ENCODE measurements at places on chromosomes 13 and 19.

DNA sequence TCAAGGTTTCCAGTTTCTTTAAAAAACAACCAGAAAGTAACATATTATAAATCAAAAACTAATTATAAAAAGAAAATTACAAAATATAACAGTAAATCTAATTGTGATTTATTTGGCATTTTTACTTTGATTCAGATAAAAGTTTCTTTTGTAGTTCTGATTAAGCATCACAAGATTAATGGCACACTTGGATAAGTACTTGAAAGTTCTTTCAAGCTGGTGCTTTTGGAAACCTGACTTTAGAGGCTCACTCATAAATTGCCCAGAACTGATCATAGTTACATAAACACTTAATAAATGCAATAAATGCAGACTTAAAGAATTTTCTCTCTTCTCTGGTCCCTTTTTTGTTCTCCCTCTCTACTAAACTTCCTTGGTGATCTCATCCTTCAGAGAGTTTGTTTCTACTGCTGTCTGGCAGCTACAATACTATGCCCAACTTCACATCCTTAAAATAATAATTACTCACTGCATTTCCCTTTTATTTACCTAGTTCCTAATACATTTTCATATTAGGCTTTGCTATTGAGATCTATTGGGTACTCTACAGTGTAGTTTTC, 1417.0 kb downstream of the EFNB2 start:
- DNase-seq, result no peak

GRCh38 chr13:43107780-43108179, 84.4 kb downstream of the DNAJC15 start:
- no peak for DNase-seq

DNA sequence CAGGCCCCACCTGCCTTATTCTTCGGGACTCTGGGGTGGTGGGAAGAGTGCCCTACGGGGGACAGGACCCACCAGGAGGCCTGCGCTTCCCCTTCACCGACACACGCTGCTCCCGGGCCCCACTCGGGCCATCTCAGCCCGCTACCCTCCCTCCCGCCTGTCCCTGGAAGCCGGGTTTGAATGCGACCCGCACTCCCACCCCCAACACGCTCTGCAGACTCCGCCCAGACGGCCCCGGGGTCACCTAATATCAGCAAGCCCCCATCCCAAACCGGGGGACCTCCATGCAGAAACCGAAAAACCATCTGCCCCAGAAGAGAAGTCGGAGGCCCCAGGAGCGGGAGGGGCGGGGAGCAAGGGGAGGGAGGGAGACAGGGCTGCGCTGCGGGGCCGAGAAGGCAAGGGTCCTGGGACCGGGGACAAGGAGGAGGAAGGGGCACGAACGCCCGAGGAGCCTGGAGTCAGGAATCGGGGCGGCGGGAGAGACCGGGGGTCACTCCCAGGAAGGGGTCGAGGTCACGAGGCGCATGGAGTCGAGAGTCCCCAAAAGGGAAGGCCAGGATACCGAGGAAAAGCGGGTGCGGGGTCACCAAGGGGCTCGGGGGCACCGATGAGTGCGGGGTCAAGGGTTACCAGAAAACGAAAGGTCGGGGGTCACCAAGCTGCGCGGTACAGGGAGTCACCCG, 766 bp downstream of the SBNO2 start:
- no peak for DNase-seq

- no peak for DNase-seq
Measured at GRCh38 chr13:71360041-71360440, 507.0 kb downstream of the DACH1 start.

DNA sequence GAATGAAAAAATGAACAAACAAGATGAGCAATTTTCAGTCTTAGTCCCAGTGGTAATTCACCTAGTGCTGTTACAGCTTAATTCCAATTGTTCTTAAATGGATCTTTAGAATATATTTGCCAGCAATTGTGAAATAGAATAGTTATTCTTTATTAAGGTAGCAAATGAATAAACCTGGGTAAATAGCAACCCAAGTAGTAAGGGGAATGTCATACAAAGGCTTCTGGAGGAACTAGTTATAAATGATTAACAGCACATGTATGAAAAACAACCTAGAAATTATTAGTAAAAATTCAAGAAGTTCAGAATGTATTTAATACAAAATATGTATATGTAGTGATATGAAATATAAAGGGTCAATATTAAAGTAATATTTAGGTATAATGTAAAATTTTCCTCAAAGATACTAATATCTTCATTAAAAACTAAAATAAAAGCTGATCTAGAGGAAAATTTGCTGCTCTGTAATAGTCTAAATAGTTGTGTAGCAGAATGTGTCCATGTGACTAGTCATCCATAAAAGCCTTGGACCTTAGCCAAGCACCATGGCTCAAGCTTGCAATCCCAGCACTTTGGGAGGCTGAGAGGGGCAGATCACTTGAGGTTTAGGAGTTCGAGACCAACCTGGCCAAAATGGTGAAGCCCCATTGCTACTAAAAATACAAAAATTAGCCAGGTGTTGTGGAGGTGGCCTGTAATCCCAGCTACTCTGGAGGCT, 535.9 kb upstream of the ATXN8OS start:
- DNase-seq, result no peak

DNA sequence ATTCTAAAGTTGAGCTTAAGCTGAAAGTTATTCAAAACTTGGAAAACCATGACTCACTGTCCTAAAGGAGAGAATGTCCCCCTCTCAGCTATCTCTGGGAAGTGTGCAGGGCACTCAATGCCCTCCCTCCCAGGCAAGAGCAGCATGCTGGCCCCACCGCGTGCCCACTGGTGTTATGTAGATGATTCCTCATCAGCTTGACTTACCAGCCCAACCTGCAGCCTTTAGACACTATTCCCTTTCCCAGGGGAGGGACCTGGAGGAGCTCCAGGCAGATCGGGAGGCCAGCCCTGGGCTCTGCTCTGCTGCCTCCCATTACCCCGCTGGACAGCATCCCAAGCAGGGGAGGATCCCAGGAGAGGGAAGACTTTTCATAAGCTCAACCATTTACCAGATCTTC, 124.6 kb downstream of the FGF14 start:
- no peak for DNase-seq

- no peak for DNase-seq
Measured at GRCh38 chr19:48779636-48780035, 24.3 kb downstream of the FGF21 start.

GRCh38 chr13:34076943-34077703, 259.2 kb downstream of the RFC3 start:
- no peak for DNase-seq

- no peak for DNase-seq
Measured at GRCh38 chr19:1244693-1245451, 3.3 kb downstream of the ATP5F1D start.

DNA sequence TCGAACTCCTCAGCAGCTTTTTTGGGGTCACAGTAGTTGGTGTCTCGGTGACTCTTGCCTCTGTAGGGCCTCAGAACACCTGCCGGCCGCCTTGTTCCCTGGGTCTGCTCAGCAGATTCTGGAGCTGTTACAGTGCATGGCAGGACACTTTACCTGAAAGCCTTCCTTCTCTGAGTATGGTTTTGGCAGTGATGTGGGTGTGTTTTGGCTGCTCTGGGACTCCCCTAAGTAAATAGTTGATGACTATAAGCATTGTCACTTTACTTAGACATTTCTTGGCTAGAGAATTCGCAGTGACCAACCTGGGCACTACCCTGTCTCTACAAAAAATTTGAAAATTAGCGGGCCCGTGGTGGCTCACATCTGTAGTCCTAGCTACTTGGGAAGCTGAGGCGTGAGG, 7.0 kb downstream of the MAU2 start:
- no peak for DNase-seq

GRCh38 chr19:42601811-42602443, 7.2 kb upstream of the CEACAM8 start:
- DNase-seq, result no peak

DNA sequence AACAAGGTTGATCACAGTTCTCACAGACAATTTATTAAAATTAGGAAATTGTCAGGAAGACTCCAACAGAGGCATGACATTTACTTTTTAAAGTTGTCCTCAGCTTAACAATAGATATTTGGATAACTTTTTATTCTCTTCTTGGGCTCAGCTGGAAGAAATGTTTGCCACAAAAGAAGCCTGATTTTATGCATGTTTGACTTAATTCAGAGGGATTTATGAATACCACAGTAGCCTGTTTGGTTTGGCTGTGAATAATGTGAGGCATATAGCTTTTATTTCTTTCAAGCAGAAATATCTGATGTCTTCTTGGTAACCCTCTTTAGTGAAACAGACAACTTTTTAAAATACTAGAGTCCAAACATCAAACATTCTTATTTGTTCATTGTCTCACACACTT, 1464.5 kb upstream of the SLC10A2 start:
- DNase-seq, result no peak

GRCh38 chr19:4851551-4852290, 15.7 kb downstream of the PLIN3 start:
- DNase-seq, result peak; percentile 77

- DNase-seq, result no peak
Measured at GRCh38 chr13:42329239-42329638, 57.3 kb downstream of the AKAP11 start.

- no peak for DNase-seq
Measured at GRCh38 chr13:66675620-66676019, 554.5 kb downstream of the PCDH9 start.

- DNase-seq, result no peak
Measured at GRCh38 chr13:76837801-76838200, 48.4 kb downstream of the KCTD12 start.

DNA sequence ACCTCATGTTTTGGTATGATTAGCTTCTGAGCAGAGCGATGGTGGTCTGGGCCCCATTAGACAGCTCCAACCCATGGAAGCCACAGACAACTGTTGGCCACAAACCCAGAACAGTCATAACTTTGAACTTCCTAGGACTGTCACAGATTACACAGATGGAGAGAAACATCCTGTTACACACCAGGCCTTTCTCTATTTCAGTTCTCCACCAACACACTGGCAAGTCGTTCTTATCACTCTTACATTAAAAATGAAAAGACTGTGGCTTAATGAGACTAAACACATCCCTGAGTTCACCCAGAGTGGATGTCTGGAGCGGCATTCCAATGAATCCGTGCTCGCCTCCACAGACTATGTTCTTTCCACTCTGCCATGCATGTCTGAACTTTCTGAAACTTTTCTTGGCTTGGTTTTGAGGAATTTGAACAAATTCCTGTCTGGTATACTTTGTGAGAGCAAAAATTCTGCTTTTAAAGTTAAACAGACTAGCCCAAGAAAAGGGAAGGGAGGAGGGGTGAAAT, 109.1 kb downstream of the NALCN start:
- no peak for DNase-seq

DNA sequence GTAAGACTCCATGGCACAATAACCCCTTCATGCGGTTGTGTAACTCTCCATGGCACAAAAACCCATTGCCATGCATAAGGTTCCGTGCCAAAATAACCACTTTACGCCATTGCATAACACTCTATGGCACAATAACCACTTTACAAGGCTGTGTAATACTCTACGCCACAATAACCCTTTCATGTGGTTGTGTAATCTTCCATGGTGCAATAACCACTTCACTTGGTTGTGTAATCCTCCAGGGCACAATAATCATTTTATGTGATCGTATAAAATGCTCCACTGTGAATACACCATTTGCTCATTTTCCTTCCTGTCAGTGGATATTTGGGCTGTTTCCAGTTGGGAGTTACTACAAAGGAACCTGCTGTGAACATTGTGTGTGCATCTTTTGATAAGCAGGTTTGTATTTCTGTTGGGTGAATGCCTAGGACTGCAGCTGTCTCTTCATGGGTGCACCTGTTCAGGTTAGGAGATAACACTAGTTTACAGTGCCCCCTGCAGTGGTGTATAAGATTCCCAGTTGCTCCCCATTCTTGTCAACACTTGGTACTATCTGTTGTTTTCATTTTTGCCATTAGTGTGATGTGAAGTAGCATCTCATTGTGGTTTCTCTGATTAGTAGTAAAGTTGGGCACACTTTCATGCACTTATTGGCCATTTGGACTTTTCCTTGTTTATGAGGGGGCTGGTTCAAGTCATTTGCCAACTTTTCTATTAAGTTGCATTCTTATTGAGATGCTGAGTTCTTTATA, 21.1 kb upstream of the ZSCAN18 start:
- no peak for DNase-seq

GRCh38 chr13:110387451-110388107, 80.5 kb downstream of the COL4A2 start:
- DNase-seq, result no peak

DNA sequence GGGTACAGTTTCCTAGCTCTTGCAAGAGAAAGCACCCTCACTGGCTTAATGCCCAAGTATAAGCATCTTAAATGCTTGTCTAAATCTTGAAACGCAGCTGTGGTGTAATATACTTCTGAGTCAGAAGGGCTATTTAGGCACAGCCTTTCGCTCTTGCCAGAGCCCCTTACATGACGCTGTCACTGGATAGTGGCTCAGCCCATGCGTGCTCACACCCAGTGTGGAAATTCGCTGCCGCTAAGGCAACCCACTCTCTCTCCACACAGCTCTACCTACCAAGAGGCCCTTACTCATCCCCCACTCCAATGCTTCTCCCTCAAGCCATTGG, 24.0 kb downstream of the UQCRFS1 start:
- no peak for DNase-seq

DNA sequence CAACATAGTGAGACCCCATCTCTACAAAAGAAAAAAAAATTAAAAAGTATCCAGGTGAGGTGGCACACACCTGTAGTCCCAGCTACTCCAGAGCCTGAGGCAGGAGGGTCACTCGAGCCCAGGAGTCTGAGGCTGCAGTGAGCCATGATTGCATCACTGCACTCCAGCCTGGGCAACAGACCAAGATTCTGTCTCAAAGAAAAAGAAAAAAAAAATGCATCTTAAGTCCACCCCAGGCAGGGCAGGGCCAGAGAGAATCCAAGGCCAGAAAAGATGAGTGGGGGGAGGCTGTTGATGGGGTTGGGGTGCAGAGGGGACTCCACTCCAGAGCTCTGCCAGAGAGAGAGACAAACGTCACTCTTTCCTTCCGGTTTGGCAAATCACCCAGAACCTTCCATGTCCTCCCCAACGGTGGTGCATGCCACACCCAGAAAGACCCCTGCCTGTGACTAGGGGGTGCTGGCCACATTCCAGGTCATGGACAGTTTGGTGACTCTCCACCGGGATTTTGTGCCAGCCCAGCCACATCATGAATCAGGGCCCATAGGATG, 431 bp downstream of the FUT3 start:
- peak; percentile 71 for DNase-seq

DNA sequence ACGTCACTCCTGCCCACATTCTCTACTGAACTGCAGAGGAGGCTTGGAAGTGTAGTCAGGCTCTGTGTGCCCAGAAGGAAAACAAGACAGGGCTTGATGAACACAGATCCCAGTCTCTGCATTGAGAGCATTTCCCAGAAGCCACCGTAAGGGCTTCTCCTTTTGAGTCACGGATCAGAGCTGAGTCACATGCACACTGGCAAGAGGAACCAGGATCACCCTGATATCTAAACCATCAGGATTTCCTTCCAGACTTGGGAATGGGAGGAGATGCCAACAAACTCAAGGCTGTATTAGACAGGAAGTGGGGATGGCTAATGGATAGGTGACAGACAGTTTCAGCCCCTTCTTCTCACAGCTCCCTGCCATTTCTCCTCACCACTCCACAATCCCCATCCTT, 17.7 kb upstream of the FBXO17 start:
- no peak for DNase-seq

DNA sequence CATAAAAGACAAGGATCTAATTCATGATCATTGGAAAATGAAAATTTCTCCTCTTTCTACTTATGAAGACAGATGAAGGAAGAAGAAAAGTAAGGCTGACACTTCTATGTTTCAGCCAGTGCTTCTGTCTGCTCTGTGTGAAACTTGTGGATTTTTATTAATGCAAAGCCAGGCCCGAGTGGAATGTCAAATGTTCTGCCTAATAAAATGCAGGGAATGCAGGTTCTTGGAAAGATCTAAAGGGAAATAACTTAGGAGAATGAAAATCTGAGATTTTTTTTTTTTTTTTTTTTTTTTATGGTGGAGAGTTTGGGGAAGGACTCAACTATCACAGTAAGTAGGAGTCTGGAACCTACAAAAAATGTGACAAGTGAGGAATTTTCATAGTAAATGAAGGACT, 1732.3 kb upstream of the SLC10A2 start:
- DNase-seq, result no peak
